ENCODE measurements at places on chromosomes 12 and 14.

DNA sequence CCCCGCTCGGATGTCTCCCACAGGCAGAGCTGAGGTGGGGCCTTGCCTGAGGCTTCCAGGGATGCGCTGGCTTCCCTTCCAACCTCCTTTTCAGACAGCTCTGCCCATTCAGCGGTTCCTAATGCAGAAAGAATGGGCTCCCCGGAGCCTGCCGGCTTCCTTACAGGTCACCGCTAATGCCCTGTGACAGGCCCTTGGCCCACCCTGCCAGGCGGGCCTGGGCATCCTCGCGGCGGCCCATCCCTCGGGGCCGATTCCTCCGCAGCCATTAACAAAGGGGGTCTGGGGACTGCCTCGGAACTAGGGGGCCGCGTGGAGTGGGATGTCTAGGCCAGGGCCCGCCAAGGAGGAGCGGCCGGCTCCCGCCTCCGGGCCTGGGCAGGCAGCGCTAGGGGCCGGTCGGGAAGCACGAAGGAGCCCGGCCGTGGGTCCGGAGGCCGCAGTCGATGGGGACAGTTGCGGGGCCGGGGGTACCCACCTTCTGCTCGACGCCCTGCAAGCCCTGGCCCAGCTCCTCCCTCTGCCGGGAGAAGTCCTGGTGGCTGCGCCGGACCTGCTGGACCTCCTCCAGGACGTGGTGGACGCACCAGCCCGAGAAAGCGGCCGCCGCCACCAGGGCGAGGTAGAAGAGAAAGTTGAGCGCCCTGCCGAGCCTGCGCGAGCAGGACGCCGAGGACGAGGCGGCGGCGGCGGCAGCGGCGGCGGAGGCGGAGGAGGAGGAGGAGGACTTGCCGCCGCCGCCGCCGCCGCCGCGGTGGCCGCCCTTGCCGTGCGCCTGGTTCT, 738 bp downstream of the CKAP4 start:
- peak; percentile 64 for DNase-seq

- DNase-seq = no peak
These were observed 3.9 kb downstream of the NKX2-1 start for GRCh38 chr14:36515896-36516718.

GRCh38 chr14:61737915-61738314, 24.3 kb upstream of the SNAPC1 start:
- no peak for DNase-seq

GRCh38 chr12:70646850-70647249, 9.6 kb upstream of the PTPRB start:
- DNase-seq = no peak

- no peak for DNase-seq
These were observed 40.5 kb downstream of the PCNX1 start for GRCh38 chr14:70947739-70948138.

DNA sequence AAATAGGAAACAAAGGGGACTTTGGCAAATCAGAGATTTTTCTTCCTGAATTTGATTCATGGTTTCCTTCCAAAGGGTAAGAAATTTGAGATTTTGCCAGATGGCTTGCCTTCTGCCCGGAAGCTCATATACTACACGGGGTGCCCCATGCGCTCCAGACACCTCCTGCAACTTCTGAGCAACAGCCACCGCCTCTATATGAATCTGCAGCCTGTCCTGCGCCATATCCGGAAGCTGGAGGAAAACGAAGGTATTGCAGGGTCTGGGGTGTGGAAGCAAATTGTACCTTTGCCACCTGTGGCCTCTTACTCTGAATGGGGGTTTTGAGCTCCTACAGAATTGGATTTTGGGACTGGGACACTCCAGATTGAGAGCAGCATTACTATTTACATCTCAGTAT, 63.5 kb downstream of the FRMD6 start:
- DNase-seq = no peak

DNA sequence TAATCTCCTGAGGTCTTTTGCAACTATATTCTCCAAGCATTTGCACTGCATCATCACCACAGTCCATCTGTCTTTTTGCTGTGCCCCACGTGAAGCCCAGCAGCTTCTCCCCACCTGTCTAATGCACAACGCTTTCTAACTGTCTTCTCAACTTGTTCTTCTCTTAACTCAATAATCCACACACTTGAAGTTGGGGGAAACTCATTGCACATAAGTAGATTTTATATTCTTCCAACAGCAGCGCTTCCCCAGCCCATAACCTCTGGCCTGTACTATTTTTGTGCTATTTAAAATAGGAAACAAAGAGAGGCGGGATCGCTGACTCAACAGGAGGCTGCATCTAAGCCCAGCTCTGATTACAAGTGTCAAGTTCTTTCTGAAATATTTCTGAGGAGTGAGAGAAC, 226.7 kb downstream of the GXYLT1 start:
- DNase-seq = no peak

GRCh38 chr12:9699898-9700605, 30.5 kb downstream of the CLEC2D start:
- DNase-seq = no peak

All from CD4-positive, alpha-beta T cell treated with Interferon alpha-2 for 1 hour (primary cell).